MCF 10A (cell line): ENCODE measurements at places on chromosomes 1 and 21.

DNA sequence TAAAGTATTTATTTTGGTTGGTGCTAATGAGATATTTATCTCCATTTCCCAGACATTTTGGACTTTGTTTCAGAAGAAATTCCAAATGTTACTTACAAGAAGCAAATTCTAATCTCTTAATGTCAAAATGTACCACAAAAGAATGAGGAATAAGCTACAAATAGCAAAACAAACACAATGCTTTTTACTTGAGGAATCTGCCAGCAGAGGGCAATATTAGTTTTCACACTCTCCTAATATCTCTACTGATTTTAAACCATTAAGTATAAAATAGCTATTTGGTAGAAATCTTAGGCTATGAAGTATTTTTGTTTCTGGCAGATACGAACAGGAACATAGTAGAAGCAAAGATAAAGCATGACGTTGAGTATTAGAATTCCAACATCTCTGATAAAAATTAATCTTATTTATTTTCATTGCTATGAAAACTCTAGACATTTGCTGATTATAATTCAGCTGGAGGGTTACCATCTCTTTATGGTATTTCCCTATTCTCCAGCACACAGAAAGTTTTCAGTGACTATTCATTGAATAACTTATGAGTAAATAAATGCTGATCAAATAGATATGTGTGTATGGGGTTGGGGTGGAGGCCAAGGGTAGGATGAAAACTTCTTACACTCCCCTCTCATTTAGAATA, 13.4 kb upstream of the HMCN1 start:
- peak; percentile 65 for DNase-seq

DNA sequence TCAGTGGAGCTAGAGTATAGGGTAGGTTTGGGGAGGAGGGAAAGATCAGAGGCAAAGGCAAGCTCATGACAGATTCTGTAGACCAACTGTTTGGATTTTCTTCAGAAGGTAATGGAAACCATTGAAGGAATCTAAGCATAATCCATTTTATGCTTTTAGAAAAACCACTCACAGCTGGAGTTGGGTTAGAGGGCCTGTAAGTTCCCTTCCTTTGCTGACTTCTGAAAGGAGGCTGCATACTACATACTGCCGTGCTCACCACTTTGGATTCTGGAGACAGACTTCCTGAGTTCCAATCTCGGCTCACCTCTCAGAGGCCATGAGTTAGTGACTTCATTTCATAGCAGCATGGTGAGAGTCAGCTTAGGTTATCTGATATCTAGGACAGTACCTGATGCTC, 6.4 kb upstream of the SYT2 start:
- no peak for DNase-seq

- no peak for DNase-seq
Observed at GRCh38 chr21:43811262-43812105, 22.1 kb downstream of the RRP1 start.

- no peak for DNase-seq
Observed at GRCh38 chr21:38244407-38244787, 12.4 kb upstream of the KCNJ15 start.

- DNase-seq = no peak
Observed at GRCh38 chr1:156198831-156199349, 5.0 kb downstream of the SLC25A44 start.

GRCh38 chr1:186220067-186220466, 155.0 kb downstream of the TPR start:
- no peak for DNase-seq

GRCh38 chr1:220655509-220655908, 34.7 kb upstream of the C1orf115 start:
- DNase-seq = no peak
